ENCODE measurements at places on chromosomes 7 and 10.

GRCh38 chr7:11213266-11213665 lies 239.6 kb downstream of the PHF14 start:
- no peak for DNase-seq

DNA sequence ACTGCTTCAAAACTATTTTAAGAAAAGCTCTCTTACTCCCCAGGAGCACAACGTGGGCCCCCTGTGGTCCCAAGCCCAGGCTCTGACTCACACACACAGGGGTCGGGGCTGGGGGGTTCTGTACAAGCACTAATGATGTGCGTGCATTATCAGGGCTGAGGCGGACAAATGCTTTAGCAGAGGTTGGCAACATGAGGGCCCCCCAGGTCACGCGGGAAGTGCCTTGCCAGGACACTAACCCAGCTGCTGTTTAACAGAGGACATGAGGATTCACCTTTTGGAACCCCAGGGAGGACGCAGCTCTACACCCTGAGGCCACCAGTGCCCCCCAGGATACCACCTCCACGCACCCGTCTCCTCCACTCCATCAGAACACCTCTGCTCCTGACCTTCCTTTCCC lies 342.8 kb downstream of the DNAJB6 start:
- DNase-seq: no peak

- no peak for DNase-seq
Observed at GRCh38 chr7:138167222-138167621, 91.0 kb downstream of the AKR1D1 start.

- DNase-seq: no peak
Observed at GRCh38 chr7:18167815-18168214, 140.2 kb upstream of the PRPS1L1 start.

- peak; percentile 65 for DNase-seq
Observed at GRCh38 chr10:74418285-74418872, 267.4 kb downstream of the ADK start.

- DNase-seq: no peak
Observed at GRCh38 chr7:22853674-22854157, 31.1 kb upstream of the TOMM7 start.

DNA sequence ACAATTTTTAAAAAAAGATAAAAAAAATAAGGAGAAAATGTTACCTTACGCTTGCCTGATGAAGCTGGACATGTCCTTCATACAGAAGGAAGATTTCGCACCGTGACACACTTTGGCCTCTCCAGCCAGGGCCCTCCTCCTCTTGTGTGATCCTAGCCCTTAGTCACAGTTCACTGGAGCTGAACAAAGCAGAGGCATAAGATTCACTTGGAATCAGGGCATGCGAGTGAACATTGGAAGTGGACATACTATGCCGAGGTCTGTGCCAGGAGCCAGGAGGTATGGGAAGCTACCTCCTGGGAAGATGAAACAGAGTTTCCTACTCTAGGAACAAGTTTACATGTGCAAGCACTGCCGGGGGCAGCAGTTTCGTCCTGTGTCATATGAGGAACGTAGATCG lies 91.5 kb downstream of the XPNPEP1 start:
- DNase-seq: no peak

DNA sequence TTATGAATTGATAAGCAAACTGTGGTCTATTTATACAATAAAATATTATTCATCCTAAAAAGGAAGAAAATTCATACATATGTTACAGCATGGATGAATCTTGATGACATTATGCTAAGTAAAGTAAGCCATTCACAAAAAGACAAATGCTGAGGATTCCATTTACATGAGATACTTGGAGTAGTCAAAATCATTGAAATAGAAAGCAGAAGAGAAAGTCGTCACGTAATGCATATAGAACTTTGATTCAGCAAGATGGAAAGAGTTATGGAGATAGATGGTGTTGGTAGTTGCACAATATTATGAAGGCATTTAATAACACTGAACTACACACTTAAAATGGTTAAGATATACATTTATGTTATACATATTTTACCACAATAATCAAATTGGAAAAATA lies 309.7 kb upstream of the KLF6 start:
- DNase-seq: no peak

GRCh38 chr7:36313607-36314006 lies 76.1 kb upstream of the ANLN start:
- DNase-seq: no peak

DNA sequence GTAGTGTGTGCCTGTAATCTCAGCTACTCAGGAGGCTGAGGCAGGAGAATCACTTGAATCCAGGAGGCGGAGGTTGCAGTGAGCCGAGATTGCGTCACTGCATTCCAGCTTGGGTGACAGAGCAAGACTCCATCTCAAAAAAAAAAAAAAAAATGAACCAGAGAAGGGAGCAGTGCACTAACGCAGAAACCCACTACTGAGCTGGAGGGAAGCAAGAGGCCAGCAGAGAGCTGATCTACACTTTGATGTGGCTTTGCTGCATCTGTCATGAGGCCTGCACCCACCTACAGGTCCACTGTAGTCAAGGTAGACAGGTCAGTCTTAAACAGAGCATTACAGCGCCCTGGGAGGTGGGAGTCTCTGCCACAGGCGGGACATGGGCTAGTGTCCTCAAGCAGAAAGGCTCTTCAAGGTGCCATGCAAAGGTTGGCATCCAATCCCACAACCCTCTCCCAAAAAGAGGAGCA lies 30.0 kb downstream of the MAT1A start:
- no peak for DNase-seq

- peak; percentile 12 for DNase-seq
Observed at GRCh38 chr10:128150045-128150493, 23.8 kb upstream of the MKI67 start.

Measured in hippocampal formation (tissue), 2 donors.